ENCODE measurements at places on chromosomes 6 and 20. TPM values are rescaled to one million over a fixed set of nuclear protein-coding genes. Genes with fewer than 3 reads are reported as not detected.

The SCUBE3 gene
- 1.4 TPM for total RNA-seq

The KCNK5 gene
- total RNA-seq = not detected

The C2 gene
- 0.90 TPM for total RNA-seq

The ENPP5 gene
- total RNA-seq = 0.08 TPM

The OTOR gene
- total RNA-seq = not detected

The RAD21L1 gene
- not detected for total RNA-seq

The BANF2 gene
- total RNA-seq = not detected

The HLA-DRB1 gene
- not detected for total RNA-seq

The SHLD1 gene
- 1.3 TPM for total RNA-seq

The ABHD16A gene
- total RNA-seq = 104 TPM

The HSPA12B gene
- not detected for total RNA-seq

The MAFB gene
- total RNA-seq = 3.2 TPM

The TMEM170B gene
- 0.45 TPM for total RNA-seq

The RBM38 gene
- total RNA-seq = 3.6 TPM

The NMBR gene
- total RNA-seq = not detected

The LTB gene
- total RNA-seq = not detected

The EPPIN gene
- total RNA-seq = not detected

The SLC22A23 gene
- total RNA-seq = 25.2 TPM

The MLIP gene
- not detected for total RNA-seq

The CD24 gene
- 8.0 TPM for total RNA-seq

The TMEM217 gene
- total RNA-seq = 2.4 TPM

The HFE gene
- 7.1 TPM for total RNA-seq

The MUCL3 gene
- not detected for total RNA-seq

The ABHD16B gene
- not detected for total RNA-seq

The DNAH8 gene
- not detected for total RNA-seq

The CFB gene
- 15.0 TPM for total RNA-seq

The GPR6 gene
- not detected for total RNA-seq

The WFDC12 gene
- total RNA-seq = not detected

The MATN4 gene
- total RNA-seq = 0.23 TPM

The PTCRA gene
- not detected for total RNA-seq

The HELZ2 gene
- 37.2 TPM for total RNA-seq

The VWA7 gene
- total RNA-seq = 0.23 TPM

The CFAP206 gene
- total RNA-seq = 0.23 TPM

The PERP gene
- 8.9 TPM for total RNA-seq

The SYCP2L gene
- total RNA-seq = 0.08 TPM
